A549 treated with RU486 at 1 μM for 4 hours (cell line): ENCODE measurements at places on chromosomes 1 and 21. TPM values are rescaled to one million over a fixed set of nuclear protein-coding genes. Genes with fewer than 3 reads are reported as not detected.

The IL12RB2 gene
- total RNA-seq: not detected in 5 replicates

The LENEP gene
- total RNA-seq: not detected in 5 replicates

The MROH9 gene
- not detected in 5 replicates for total RNA-seq

The CRYBG2 gene
- 0.48 to 2.0 TPM (median 1.4 TPM) in 5 replicates for total RNA-seq

The HSPB7 gene
- total RNA-seq: not detected in 5 replicates

The HUNK gene
- 1.4 to 1.8 TPM (median 1.7 TPM) in 5 replicates for total RNA-seq

The KCNJ9 gene
- total RNA-seq: not detected in 5 replicates

The SLAMF9 gene
- 0.27 to 0.61 TPM (median 0.45 TPM) in 4 of 5 replicates, not detected in the other for total RNA-seq

The SH3BP5L gene
- total RNA-seq: 21.9 to 31.3 TPM (median 25.1 TPM) in 5 replicates

The ITLN2 gene
- total RNA-seq: 0.22 to 0.33 TPM in 2 of 5 replicates, not detected in the others

The BEND5 gene
- not detected in 5 replicates for total RNA-seq

The CD84 gene
- not detected in 5 replicates for total RNA-seq

The SPATA21 gene
- 0.09 TPM in 1 of 5 replicates, not detected in the others for total RNA-seq

The OR2G6 gene
- not detected in 5 replicates for total RNA-seq

The B3GALT6 gene
- 11.0 to 22.5 TPM (median 21.8 TPM) in 5 replicates for total RNA-seq

The SYT14 gene
- total RNA-seq: 0.03 to 0.10 TPM (median 0.10 TPM) in 3 of 5 replicates, not detected in the others

The ZNF593OS gene
- 0.36 TPM in 1 of 5 replicates, not detected in the others for total RNA-seq

The MATN1 gene
- total RNA-seq: 0.05 to 0.32 TPM (median 0.29 TPM) in 3 of 5 replicates, not detected in the others

The C1orf56 gene
- 4.7 to 8.8 TPM (median 7.3 TPM) in 5 replicates for total RNA-seq

The ADAMTS4 gene
- not detected in 5 replicates for total RNA-seq

The AMY1C gene
- not detected in 5 replicates for total RNA-seq

The PPCS gene
- total RNA-seq: 31.3 to 39.6 TPM (median 38.7 TPM) in 5 replicates

The CAPZA1 gene
- total RNA-seq: 62.9 to 76.5 TPM (median 71.0 TPM) in 5 replicates

The RIIAD1 gene
- total RNA-seq: not detected in 5 replicates

The NEGR1 gene
- total RNA-seq: not detected in 5 replicates

The UQCRHL gene
- total RNA-seq: 5.8 to 9.1 TPM (median 7.7 TPM) in 5 replicates

The TSACC gene
- total RNA-seq: 1.2 to 3.0 TPM (median 1.6 TPM) in 5 replicates

The PRAMEF17 gene
- not detected in 5 replicates for total RNA-seq

The OLFM3 gene
- not detected in 5 replicates for total RNA-seq

The CDKN2C gene
- total RNA-seq: 10.4 to 12.7 TPM (median 11.7 TPM) in 5 replicates

The S1PR1 gene
- 0.06 to 0.14 TPM (median 0.07 TPM) in 3 of 5 replicates, not detected in the others for total RNA-seq

The CDC42BPA gene
- total RNA-seq: 6.4 to 10.8 TPM (median 9.4 TPM) in 5 replicates

The ESRRG gene
- not detected in 5 replicates for total RNA-seq

The IFI44 gene
- total RNA-seq: 0.25 to 1.1 TPM (median 0.69 TPM) in 5 replicates

The CHRM3 gene
- 0.06 to 0.08 TPM (median 0.06 TPM) in 3 of 5 replicates, not detected in the others for total RNA-seq

The SPRR2G gene
- total RNA-seq: not detected in 5 replicates

The C1orf226 gene
- 0.77 to 1.2 TPM (median 0.96 TPM) in 5 replicates for total RNA-seq

The MAST2 gene
- 16.8 to 22.4 TPM (median 19.8 TPM) in 5 replicates for total RNA-seq

The DENND1B gene
- 1.8 to 3.3 TPM (median 3.0 TPM) in 5 replicates for total RNA-seq

The NCMAP gene
- 0.05 to 0.07 TPM (median 0.06 TPM) in 3 of 5 replicates, not detected in the others for total RNA-seq

The ALX3 gene
- total RNA-seq: not detected in 5 replicates

The OR10Z1 gene
- not detected in 5 replicates for total RNA-seq

The CELA2B gene
- total RNA-seq: not detected in 5 replicates

The CRYAA gene
- total RNA-seq: not detected in 5 replicates

The G0S2 gene
- 2.3 to 3.1 TPM (median 2.8 TPM) in 5 replicates for total RNA-seq

The SYCP1 gene
- total RNA-seq: not detected in 5 replicates

The CDC14A gene
- 1.9 to 3.1 TPM (median 2.7 TPM) in 5 replicates for total RNA-seq

The ARMH1 gene
- total RNA-seq: 0.28 to 1.2 TPM (median 0.85 TPM) in 5 replicates

The SOX13 gene
- total RNA-seq: 14.6 to 20.9 TPM (median 19.4 TPM) in 5 replicates

The TAS1R1 gene
- not detected in 5 replicates for total RNA-seq

The RGS4 gene
- 0.08 to 0.23 TPM in 2 of 5 replicates, not detected in the others for total RNA-seq

The OR6N1 gene
- total RNA-seq: not detected in 5 replicates

The CENPS gene
- 29.2 to 32.8 TPM (median 32.1 TPM) in 5 replicates for total RNA-seq

The PDZK1 gene
- total RNA-seq: 0.62 to 1.2 TPM (median 0.95 TPM) in 5 replicates

The VSIG8 gene
- total RNA-seq: 0.07 TPM in 1 of 5 replicates, not detected in the others

The AQP10 gene
- not detected in 5 replicates for total RNA-seq

The TCHHL1 gene
- not detected in 5 replicates for total RNA-seq
